Osteocyte (in vitro differentiated cells): ENCODE measurements at places on chromosomes 16 and 17.
A peak's percentile ranks its signal among the peaks of the same experiment; 100 is the strongest.

GRCh38 chr16:48438414-48438813, 53.2 kb upstream of the SIAH1 start:
- no peaks in the 10 kb centered on the region for H3K36me3 ChIP-seq
- no peak overlapping the region for H3K27ac ChIP-seq
- peaks cover 7% of the 10 kb centered on the region for H3K27me3 ChIP-seq
- peaks cover 25% of the 10 kb centered on the region for H3K4me1 ChIP-seq

GRCh38 chr17:8664456-8665126, 34.1 kb upstream of the MYH10 start:
- no peaks in the 10 kb centered on the region for H3K36me3 ChIP-seq
- no peak for DNase-seq
- no peak overlapping the region for H3K4me3 ChIP-seq
- peaks cover 25% of the 10 kb centered on the region for H3K27me3 ChIP-seq
- H3K4me1 ChIP-seq = peaks cover 2% of the 10 kb centered on the region
- no peak overlapping the region for H3K27ac ChIP-seq

- no peak for DNase-seq
- no peak overlapping the region for H3K4me3 ChIP-seq
- no peaks in the 10 kb centered on the region for H3K27me3 ChIP-seq
- peaks cover 5% of the 10 kb centered on the region for H3K36me3 ChIP-seq
- H3K27ac ChIP-seq = peak overlapping the region; percentile 45
- H3K4me1 ChIP-seq = peaks cover 34% of the 10 kb centered on the region
Observed at GRCh38 chr16:55559233-55559632, 7.3 kb upstream of the CAPNS2 start.

GRCh38 chr17:78532922-78533640, 44.1 kb downstream of the DNAH17 start:
- no peaks in the 10 kb centered on the region for H3K36me3 ChIP-seq
- no peaks in the 10 kb centered on the region for H3K27me3 ChIP-seq
- H3K27ac ChIP-seq = no peak overlapping the region
- peaks cover 23% of the 10 kb centered on the region for H3K4me1 ChIP-seq

DNA sequence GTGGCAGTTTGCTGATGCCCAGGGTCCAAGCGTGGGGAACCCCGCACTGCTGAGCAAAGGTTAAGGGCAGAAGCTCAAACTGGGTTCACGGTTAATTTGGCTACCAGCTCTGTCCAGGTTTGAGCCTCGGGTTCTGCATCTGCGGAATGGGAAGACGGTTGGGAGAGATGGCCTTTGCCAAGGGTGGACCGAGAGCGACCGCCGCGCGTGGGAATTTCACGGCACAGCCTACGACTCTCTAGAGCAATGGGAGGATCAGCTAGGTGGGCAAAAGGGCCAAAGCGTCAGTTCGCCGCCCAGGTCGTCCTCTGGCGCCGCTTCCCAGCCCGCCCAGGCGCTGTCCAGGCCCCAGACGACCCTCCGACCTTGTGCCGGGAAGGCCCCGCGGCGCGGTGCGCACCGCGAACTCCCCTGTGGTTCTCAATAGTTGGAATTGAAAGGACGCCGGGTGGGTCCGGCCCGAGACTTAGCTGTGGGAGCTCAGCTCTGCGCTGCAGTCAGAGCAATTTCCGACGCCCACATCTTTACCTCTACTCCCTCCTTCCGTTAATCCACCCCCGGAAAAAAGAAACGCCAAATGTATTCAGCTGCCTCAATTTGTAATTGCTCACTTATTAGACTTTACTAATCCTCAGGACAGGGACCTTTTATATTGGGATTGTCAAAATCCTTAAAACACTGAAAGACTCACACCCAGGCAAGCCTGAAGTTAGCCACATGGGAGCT, 2.5 kb upstream of the HS3ST3B1 start:
- DNase-seq = peak; percentile 83
- H3K4me1 ChIP-seq = peaks cover 44% of the 10 kb centered on the region
- H3K36me3 ChIP-seq = no peaks in the 10 kb centered on the region
- H3K27me3 ChIP-seq = no peaks in the 10 kb centered on the region
- H3K4me3 ChIP-seq = peak overlapping the region; percentile 98
- H3K27ac ChIP-seq = peak overlapping the region; percentile 96

- no peaks in the 10 kb centered on the region for H3K4me1 ChIP-seq
- H3K27ac ChIP-seq = no peak overlapping the region
- peaks cover 19% of the 10 kb centered on the region for H3K36me3 ChIP-seq
- peaks cover 22% of the 10 kb centered on the region for H3K27me3 ChIP-seq
Observed at GRCh38 chr16:50038756-50039529, 13.9 kb downstream of the CNEP1R1 start.

- no peaks in the 10 kb centered on the region for H3K27me3 ChIP-seq
- peaks cover 49% of the 10 kb centered on the region for H3K4me1 ChIP-seq
- no peaks in the 10 kb centered on the region for H3K36me3 ChIP-seq
- DNase-seq = no peak
- peak overlapping the region; percentile 29 for H3K27ac ChIP-seq
Observed at GRCh38 chr16:14015948-14016347, 55.2 kb upstream of the MRTFB start.

DNA sequence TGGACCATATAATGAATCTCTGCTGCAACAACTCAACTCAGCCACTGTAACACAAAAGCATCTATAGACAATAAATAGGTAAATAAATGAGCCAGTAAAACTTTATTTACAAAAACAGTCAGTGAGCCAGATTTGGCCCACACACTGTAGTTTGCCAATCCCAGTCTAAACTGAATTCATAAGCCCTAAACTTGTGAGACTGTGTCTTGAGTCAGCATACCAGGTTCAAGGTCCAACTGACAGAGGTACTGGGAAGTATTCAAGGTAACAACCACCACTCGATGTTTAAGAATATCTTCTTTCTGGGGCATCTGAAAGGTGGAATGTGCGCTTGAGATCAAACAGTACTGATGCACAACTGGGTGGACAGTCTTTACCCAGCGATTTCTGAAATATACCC, 94.2 kb downstream of the HELZ start:
- H3K4me1 ChIP-seq = peaks cover 34% of the 10 kb centered on the region
- no peak for DNase-seq
- H3K27ac ChIP-seq = peak overlapping the region; percentile 57
- H3K4me3 ChIP-seq = no peak overlapping the region

DNA sequence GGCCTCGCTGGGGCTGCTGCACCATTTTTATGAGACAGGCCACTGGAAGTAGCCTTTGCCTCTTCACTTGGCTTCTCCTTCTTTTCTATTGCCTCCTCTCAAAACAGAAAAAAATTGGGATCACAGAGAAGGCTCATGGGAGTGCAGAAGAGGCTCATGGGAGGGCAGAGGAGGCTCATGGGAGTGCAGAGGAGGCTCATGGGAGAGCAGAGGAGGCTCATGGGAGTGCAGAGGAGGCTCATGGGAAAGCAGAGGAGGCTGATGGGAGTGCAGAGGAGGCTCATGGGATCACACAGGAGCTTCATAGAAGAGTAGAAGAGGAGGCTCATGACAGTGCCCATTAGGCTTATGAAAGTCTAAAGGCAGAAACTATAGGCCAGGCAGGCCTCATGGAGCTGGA, 211.2 kb downstream of the IRF8 start:
- peaks cover 4% of the 10 kb centered on the region for H3K27me3 ChIP-seq
- no peaks in the 10 kb centered on the region for H3K4me1 ChIP-seq
- no peak overlapping the region for H3K27ac ChIP-seq
- no peak overlapping the region for H3K4me3 ChIP-seq
- no peak for DNase-seq
